ELR (cell line): ENCODE measurements at places on chromosomes 3 and 15.
A peak's percentile ranks its signal among the peaks of the same experiment; 100 is the strongest.

- no peak for DNase-seq
Observed at GRCh38 chr15:85943791-85944190, 135.9 kb upstream of the AGBL1 start.

DNA sequence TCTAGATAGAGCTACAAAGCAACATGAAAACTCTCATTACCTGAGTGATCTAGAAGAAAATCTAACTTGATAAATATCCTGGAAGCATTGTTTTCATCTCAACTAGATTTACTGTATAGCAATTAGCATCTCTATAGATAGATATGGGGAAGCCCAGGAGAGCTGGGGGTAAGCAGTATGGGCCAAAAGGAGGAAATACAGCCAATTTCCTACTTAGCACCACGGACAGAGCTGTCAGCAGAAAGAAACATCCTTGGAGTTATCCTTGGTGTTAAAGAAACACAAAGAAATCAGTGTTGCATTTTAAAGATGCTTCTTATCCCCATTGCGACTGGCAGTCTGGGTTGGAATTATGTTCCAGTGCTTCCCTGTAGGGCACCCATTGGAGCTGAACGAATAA lies 126.2 kb downstream of the TIGIT start:
- no peak for DNase-seq

DNA sequence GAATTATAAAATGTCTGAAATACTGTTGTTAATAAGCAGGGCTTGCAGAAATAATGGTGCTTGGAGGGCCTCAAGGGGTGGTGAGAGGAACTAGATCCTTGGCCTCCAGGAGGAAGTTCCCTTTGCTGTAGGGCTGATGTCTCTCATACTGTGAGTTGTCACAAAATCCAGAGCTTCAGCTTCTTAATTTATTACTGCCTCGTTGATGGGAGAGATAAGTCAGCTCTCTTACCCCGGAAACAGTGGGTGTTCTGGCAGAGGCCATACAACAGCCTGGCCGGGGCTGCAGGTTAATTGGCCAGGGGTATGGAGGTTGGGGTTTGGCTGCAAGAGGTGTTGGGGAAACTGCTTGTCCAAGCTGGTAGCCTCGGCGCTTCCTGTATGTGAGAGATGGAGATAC lies 15.5 kb downstream of the MAPKAPK3 start:
- DNase-seq = peak; percentile 10

- no peak for DNase-seq
Observed at GRCh38 chr3:114619771-114620170, 325.9 kb downstream of the TIGIT start.

- DNase-seq = no peak
Observed at GRCh38 chr3:41158947-41159346, 40.4 kb upstream of the CTNNB1 start.

GRCh38 chr3:88462230-88462629 lies 312.5 kb downstream of the C3orf38 start:
- DNase-seq = no peak

DNA sequence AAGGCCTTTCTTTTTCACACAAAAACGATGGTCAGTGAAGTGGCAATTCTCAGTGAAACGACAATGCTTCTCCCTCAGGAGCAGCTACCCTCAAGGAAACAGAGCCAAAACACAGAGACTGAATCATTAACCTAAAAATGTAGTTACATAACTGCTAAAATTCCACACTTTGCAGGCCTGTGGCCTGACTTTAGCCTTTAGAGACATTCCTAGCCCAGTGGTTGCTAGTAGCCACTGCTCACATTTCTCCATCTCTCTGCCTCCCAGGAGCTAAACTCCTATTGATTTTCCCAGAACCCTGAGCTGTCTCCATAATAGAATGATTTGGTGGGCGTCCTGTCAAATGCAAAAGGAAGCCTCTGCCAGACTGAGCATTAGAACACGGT lies 630.1 kb upstream of the KCNMB2 start:
- DNase-seq = peak; percentile 78

DNA sequence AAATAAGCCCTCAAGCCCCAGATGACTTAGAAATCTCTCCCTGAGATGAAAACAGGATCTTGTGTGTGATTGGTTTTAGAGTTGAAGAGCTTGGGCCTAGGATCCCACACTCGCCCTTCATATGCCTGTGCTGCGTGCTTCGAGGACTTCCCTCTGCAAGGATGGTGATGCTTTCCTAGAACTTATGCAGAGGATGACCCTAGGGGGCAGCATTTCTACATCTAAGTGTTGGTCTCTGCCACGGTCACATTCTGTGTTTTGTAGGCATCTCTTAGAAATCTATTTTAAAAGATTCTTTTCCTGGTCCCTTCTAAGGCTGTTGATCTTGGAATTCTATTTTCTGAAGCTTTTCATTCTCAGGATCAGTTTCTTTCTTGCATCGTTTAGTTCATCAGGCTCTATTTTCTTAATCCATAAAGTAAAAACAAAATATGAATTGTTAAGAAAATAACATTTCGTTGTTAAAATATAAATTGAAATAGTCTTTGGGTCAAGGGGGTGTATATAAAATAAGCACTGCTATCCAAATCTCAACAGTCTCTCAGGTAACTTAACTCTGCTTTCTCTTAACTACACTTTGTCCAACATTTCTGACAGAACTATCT lies 45.7 kb downstream of the WDR76 start:
- DNase-seq = peak; percentile 73

GRCh38 chr15:52717481-52717880 lies 38.3 kb upstream of the ATOSA start:
- no peak for DNase-seq

GRCh38 chr3:141308588-141309218 lies 59.6 kb upstream of the ZBTB38 start:
- peak; percentile 55 for DNase-seq

DNA sequence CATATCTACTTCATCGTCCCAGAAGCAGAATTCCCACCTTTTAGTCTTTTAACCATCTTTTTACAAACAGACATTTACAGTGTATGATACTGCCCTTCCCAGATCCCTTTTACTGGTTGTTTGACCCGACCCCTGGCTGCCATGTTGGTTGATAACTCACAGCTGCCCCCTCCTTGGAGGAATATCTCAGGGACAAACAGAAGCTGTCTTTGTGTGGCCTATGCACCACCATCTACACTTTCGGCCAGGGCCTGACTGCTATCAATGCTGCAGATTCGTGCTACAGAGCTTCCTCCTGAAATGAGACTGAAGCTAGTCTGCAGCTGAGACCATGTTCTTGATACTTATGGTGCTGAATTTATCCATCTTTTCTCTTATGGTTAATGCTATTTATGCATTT lies 6.6 kb upstream of the POLQ start:
- DNase-seq = peak; percentile 12

- no peak for DNase-seq
Observed at GRCh38 chr3:53672981-53673380, 173.2 kb downstream of the CHDH start.

DNA sequence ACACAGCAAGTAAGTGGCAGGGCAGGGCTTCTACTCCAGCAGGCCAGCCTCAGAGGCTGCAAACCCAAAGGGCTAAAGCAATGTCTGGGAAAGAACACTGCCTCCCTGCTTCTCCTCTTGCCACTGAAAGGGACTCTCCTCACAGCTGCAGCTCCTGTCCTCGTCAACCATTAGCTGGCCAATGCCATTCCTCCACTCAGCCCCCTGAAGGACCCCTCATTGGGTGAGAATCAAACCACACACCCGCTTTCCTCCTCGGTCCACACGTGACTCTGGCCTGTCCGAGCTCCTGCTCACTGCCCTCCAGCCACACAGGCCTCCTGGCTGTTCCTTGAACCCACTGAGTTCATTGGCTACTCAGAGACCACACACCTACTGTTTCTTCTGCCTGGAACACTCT lies 253.7 kb upstream of the TLE3 start:
- no peak for DNase-seq
